Hematopoietic multipotent progenitor cell treated with erythropoietin and hydrocortisone succinate and interleukin-3 and kit ligand, for 6 days (in vitro differentiated cells): ENCODE measurements at places on chromosomes 2 and 18.
A peak's percentile ranks its signal among the peaks of the same experiment; 100 is the strongest.

GRCh38 chr2:136128905-136129304, 11.0 kb upstream of the CXCR4 start:
- no peak for DNase-seq

DNA sequence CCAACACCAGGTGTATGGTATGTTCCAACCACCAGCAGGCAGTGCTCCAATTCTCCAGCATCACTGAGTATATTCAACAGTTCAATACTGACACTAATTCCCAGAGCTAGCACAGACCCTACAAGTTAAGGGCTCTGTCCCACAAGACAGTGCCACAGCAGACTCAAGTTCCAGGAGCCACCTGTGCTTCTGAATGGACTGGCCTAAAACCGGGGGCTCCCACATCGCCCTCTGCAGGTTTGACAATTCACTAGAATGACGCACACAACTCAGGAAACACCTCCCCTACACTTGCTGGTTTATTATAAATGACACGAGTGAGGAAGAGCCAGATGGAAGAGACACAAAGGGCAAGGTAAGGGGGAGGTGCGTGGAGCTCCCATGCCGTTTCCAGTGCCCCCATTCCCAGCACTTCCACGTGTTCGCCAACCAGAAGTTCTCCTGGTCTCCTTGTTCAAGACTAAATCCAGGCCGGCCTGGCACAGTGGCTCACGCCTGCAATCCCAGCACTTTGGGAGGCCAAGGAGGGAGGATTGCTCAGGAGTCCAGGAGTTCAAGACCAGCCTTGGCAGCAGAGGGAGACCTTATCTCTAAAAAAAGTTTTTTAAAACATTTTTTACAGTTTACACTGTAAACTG, 12.2 kb upstream of the ATP6V1B1 start:
- DNase-seq, result peak; percentile 52

DNA sequence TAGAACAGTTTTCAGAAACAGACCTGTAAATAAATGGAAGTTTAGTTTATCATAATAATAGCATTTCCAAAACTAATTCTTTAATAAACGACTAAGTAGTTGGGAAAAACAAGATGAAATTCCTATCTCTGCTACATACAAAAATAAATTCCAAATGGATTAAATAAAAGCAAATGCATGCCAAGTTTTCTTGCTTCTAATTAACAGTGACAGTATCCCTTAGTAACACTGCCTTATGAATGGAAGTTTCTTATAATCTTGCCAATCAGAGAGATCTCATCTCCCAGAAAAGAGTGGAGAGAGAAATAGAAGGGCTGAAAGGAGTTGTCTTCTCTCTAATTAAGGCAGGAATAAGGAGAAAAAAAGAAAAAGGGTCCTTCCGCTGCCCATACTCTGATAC, 133.9 kb downstream of the GFPT1 start:
- DNase-seq, result no peak

DNA sequence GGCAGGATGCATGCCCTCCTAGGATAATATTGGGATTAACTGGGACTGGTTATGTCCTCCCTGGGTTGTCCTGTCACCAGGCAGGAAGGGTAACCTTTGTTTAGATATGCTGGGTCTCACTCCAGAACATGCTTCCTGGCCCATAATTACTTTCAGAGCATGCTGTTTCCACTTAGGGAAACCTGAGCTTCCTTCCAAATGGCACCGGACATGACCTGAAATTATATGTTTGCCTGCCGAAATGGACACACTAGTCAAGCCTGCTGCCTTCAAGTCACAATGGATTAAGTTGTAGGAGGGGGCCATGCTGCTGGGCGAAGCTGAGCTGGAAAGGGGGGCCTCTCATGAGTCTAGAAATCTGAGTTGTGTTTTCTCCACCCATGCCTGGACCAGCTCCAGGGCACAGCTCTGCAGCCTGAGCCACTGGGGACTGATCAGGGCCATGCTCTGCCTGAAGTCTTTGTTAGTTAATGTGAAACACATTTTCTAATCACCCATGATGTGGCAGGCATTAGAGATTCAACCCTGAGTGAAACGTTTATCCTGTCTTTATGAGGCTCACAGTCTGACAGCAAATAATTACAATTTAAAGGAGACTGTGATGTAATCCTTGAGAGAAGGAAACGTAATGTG, 273.3 kb downstream of the TNS1 start:
- no peak for DNase-seq

DNA sequence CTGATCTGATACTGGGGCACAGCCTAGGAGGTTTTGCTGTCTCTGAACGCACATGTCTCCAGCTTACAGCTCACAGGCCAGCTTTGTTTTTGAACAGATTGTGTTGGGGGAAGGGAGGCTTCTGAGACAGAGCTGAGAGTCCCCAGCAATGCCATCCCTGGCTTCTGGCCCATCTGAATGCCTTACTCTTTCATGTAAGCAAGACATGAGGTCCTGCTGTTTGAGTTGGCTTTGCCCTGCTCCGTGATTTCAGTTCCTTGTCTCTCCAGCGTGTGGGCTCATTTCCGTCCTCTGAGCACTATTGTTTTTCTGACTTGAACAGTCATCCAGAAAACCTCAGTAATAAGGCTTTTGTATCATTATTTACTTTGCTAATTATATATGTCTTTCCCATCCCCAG, 194.9 kb upstream of the TNP1 start:
- DNase-seq, result no peak

DNA sequence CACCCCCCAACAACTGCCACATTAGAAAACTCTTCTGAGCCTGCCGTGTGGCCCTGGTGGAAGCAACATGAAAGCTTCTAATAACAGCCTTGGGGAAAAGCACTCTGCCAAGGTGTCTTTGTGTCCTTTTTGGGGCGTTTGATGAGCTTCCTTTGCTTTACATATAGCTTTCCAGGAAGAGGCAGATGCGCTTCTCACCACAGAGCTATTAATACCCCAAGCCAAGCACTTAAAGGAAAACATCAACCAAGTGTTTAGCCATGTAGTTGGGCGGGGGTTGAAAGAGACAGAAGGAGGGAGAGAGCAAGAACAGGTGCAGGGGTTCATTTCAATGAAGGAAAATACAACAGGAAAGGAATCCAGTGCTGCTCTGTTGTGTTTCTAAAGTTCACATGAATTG, 176.1 kb downstream of the VAPA start:
- DNase-seq, result no peak

DNA sequence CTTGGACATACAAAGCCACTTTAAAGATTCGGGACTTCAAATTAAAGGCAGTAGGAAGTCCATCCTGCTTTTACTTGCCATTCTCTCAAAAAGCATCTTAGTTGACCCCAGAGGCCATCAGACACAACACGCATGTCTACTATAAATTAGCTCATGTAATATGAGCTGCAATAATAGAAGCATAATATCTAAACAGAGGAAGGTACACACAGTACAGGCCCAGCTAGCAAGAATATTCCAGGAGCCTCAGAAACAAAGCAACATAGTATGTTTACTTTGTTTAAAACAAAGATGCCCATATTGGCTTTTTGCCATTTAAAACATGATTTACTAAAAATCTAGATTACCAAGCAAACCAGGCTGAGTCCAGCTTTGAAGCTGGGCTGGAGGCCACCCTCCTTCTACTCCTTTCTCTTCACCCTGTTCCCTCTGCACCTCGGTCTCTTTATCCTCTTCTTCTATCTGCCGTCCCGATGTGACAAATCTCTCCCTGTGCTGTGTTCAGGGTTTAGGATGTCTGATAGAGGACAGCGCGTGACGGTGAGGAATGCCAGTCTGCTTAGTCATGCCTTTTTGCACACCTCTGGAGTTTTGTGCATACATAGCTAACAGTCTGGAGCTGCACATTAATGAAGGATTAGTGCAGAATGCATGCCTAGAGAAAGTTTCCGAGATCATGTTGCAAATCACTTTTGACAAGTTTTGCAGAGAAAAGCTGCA, 28.2 kb downstream of the DTNA start:
- no peak for DNase-seq

GRCh38 chr18:48968412-48969215, 17.8 kb upstream of the SMAD7 start:
- no peak for DNase-seq

DNA sequence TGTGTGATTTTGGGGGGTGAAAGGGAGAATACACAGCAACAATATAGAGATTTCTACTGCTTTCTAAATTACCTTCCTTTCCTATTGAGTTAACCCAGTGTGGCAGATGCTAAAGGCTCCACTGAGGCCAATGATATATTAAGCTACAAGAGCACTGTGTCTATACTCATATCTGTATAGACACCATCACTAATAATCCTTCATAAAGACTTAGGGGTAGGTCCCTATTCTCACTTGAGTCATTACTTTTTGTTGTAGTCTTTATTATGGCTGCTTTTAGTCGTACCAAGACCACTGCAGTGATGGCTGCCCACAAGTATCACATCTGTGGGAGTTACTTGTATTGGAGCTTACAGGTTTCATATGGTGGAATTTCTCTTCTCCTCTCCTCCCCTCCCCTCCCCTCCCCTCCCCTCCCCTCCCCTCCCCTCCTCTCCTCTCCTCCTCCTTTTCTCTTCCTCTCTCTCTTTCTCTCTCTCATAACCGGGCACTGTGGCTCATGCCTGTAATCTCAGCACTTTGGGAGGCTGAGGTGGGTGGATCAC, 637.6 kb downstream of the ADCYAP1 start:
- DNase-seq, result no peak

- no peak for DNase-seq
Observed at GRCh38 chr18:524466-524865, 24.0 kb upstream of the COLEC12 start.
